ENCODE measurements at places on chromosomes 7 and 10. TPM values are rescaled to one million over a fixed set of nuclear protein-coding genes. Genes with fewer than 3 reads are reported as not detected.

Gene GNGT1
- not detected for total RNA-seq

- DNase-seq, result no peak
Observed at GRCh38 chr10:78319371-78319770, 285.7 kb downstream of the RPS24 start.

DNA sequence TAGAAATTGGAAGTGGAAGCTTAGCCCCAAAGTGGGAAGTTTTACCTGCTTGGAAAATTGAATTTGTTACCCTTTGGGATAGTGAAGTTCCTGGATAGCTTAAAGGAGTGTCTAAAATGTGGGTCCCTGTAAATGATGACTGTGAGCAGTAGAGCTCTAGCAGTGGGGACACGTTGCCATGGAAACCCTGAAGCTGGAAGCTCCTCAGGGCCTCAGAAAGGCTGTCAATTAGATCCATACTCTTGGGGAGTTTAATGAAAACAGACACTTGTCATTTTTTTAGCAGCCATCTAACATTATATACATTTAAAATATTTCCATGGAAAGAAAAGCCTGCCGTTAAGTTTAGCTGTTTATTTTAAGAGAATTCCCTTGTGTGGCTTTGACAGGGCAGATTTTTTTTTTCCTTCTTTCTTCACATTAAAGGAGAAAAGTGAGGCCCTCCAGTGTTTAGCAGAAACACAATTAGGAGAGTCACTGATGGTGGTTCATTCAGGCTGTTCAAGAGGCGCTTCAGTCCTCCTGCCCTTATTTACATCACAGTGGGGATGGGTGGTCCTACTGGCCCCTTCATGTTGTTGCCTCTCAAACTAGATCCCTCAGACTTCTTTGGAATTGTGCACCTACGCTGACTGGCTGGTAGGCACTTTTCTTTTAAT, 518.4 kb downstream of the CCSER2 start:
- DNase-seq, result no peak

GRCh38 chr7:117424090-117424829, 3.0 kb downstream of the ASZ1 start:
- no peak for DNase-seq

Gene ATRNL1
- 0.58 TPM for total RNA-seq

Gene TPST1
- total RNA-seq, result 3.5 TPM

DNA sequence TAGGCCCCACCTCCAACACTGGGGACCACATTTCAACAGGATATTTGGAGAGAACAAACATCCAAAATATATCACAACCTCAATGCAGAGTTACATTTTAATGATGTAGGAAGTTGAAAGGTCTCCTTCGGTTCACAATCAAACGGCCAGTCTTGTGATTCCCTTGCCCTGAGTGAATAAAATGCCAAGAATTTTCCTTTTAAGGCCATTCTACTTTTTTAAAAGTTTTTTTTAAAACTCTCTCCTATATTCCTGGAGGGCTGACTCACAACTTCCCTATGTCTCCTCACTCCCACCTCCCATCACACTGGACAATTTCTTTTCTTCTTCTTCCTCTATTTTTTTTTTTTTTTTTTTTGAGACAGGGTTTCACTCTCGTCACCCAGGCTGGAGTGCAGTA, 693.6 kb upstream of the AUTS2 start:
- DNase-seq, result no peak

DNA sequence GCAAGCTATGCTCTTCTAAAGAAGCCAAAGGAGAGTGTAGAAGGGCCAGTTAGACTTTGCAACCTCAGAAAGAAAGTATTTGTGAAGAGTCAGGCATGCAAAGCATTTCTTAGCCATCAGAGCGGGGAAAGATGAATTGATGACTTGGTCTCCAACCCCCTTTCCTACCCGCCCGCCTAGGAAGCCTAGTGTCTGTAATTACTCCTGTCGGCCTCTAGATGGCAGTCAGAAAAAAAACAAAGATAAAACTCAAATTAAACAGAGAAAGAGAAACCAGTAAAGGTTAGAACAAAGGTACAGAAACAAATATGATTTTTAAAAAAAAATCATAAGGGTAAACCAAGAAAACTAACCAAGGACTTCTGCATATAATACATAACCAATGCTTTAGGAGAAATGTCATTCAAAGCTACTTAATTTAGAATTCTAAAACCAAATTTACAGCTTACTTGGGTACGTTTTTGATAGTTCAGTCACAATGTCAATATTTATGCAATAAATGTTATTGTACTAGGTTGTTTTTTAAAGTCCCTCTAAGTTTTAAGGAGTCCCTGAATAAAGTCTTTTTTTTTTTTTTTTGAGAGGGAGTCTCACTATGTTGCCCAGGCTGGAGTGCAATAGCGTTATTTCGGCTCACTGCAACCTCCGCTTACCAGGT, 97.6 kb downstream of the LYZL1 start:
- DNase-seq, result no peak

Gene PHKG1
- 11.6 TPM for total RNA-seq

- DNase-seq, result no peak
Observed at GRCh38 chr7:155995183-155995612, 182.9 kb upstream of the SHH start.

DNA sequence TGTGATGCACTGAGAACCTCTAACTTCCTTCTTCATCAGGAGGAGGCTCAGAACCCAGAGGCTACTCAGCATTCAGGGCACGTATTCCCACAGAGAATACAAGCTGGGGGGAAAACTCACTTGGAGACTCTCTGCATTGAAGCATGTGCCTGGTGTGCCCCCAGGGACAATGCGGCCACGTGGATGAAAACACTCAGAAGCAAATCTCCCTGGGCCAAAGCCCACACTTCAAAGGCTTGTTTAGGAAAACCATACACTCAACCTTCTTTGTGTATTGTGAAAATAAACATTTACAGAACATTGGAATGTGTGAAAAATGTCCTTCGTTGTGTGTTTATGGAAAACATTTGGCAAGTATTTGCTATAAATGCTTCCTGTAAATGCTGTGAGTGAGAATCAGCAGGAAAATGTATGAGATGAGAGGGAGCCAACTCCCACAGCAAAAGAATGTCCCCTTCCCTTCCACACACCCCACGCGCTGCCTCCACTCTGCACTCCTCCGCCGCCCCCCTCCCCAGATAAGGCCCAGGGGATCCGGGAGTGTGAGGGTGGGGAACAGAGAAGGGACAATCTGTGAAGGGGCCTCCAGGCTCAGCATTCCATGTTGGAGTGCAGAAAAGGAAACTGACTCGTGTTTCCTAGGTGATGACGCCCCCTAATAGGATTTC, 339.5 kb downstream of the ELMO1 start:
- no peak for DNase-seq

DNA sequence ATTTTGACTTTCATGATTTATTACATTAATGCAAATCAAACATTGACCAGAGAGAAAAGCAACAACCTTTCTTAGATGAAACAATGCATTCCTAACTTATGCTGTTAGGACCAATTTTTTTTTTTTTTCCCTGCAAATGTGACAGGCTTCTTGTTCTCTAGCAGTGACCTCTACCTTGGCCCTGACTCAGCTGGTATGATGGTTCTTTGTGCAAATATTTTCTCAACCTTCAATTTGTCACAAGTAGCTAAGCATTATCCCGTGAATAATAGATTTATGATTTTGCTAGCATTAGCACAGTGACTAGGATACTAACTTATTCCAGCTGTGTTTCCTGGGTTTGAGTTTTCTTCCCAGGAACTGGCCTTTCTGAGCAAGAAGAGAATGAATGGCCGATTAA, 64.9 kb downstream of the PPP1R9A start:
- no peak for DNase-seq

Gene NCOA4
- total RNA-seq, result 206 TPM

DNA sequence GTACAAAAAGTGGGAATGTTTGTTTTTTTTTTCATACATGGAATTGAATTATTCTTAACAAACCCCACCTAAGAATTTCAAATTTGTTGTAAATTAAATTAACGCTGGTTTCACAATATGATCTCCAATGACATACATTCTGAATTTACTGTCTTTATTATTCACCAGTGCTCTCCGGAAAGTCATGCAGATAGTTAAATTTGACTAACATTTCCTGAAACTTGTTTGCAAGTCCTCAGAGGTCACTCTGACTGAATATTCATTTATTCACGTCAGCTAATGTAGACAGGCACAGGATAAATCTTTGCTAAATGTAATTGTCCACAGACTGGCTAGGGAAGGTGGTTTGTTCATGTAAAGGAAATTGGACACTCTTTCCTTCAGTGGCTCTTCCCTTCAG, 730.4 kb downstream of the PHTF2 start:
- no peak for DNase-seq

GRCh38 chr10:16991011-16991410, 138.6 kb downstream of the CUBN start:
- DNase-seq, result no peak

DNA sequence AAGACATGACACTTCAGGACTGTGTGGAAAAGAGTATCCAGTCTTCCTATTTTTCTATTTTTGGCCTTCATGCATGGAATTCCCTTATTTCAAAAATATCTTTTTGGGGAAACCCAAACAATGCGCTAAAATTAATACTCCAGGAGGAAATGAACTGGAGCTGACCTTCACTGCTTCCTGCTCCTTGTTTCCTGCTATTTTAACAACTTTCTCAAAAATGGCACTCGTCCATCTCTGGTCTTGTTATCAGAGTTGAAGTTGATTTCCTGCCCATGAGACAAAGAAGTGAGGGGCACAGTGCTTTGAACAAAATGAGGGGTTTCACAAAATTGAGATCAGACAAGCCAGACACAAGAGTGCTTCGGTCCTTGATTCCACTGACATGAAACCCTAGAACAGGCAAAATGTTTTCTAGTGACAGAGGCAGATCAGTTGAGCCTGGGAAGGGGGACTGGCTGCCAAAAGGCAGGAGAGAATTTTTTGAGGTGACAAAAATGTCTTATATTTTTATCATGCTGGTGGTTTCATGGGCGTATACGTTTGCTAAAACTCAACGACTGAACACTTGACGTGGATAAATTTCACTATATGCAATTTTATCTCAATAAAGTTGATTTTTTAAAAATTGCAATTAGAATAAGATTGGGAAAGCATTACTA, 193.2 kb downstream of the CREB5 start:
- no peak for DNase-seq

Gene NANOS1
- total RNA-seq, result 2.7 TPM

Gene TRPV5
- total RNA-seq, result not detected

Gene LIPF
- total RNA-seq, result not detected

Gene HECW1
- total RNA-seq, result 0.76 TPM

- DNase-seq, result no peak
Observed at GRCh38 chr10:130018265-130018664, 54.2 kb upstream of the EBF3 start.

GRCh38 chr7:130196476-130196875, 8.7 kb downstream of the TMEM209 start:
- no peak for DNase-seq
